ENCODE measurements at places on chromosomes 4 and X.

GRCh38 chr4:168751263-168752225 lies 254.7 kb downstream of the PALLD start:
- no peak for DNase-seq

DNA sequence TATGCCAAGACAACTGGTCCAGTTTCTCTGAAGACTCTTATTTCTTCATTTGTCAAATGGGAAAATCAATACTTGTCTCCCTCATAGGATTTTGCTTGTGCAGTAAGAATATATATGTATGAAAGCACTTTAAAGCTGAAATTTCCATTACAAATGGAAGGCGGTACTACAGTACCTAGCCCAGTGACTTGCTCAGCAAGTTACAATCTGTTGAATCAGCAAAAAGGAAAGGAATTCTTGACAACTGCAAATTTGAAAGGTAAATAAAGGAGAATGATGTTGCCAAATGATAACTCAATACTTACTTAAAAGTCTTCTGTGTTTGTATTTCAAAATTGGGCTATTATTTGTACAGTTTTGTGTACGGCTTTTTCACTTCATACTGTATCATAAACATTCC lies 71.1 kb downstream of the PKD2 start:
- no peak for DNase-seq

DNA sequence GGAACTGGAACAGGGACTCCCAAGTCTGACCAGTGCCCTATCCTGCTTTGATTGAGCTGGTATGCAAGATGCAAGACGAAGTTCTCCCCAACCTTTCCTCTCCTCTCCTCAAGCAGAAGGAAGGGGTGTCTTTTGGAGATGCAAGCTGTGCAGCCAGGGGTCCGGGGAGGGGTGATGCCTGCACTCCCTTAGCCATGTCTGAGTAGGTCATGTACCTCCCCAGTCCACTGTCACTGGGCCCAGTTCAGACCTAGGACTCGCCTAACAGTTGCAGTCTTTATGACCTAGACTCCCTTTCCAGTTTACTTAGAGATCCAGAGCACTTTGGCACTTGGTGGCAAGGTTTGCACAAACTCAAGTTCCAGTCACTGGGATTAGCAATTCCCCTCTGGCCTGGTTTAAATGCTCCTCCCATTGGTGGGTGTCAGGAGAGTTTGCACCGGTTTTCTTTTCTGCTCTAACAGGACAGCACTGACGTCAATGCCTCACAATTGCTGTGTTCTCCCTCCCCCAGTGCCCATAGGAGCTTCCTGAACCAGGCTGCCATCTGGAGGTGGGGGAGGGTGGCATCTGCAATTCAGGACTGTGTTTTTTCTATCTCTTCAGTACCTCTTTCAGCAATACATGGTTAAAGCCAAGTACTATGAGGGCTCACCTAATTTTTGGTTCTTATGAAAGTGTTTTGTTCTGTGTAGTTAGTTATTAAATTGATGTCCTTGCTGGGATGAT lies 782.2 kb downstream of the ARAP2 start:
- DNase-seq = no peak

DNA sequence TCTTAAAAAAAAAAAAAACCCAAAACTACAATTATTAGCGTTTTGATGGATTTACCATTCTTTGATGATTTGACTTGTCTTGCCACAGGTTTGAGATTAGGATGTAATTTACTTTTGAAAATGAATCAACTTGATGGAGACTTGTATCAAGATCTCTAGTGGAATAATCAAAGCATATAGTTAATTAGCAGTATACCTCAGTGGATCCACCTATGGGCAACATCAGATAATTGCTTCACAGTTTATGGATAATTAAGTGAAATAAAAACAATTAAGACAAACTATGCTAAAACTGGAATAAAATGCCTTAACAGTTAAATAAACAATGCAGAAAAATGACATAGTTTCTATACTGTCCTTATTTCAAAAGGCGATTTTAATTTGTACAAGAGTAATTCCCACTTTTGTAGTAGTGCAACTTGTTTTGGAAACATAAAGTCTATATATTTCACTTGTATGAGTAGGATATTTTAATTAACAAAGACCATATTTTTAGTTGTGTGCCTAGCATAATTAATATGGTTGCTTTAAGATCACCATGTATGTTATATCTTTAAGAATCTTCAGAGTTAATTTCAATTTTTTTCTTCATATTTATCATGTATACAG lies 4.2 kb downstream of the CPEB2 start:
- DNase-seq = peak; percentile 15

GRCh38 chr4:167028976-167029375 lies 205.3 kb downstream of the SPOCK3 start:
- DNase-seq = no peak

GRCh38 chrX:7972586-7972985 lies 45.4 kb upstream of the PNPLA4 start:
- no peak for DNase-seq

GRCh38 chrX:80806557-80806956 lies 3.1 kb downstream of the BRWD3 start:
- no peak for DNase-seq

DNA sequence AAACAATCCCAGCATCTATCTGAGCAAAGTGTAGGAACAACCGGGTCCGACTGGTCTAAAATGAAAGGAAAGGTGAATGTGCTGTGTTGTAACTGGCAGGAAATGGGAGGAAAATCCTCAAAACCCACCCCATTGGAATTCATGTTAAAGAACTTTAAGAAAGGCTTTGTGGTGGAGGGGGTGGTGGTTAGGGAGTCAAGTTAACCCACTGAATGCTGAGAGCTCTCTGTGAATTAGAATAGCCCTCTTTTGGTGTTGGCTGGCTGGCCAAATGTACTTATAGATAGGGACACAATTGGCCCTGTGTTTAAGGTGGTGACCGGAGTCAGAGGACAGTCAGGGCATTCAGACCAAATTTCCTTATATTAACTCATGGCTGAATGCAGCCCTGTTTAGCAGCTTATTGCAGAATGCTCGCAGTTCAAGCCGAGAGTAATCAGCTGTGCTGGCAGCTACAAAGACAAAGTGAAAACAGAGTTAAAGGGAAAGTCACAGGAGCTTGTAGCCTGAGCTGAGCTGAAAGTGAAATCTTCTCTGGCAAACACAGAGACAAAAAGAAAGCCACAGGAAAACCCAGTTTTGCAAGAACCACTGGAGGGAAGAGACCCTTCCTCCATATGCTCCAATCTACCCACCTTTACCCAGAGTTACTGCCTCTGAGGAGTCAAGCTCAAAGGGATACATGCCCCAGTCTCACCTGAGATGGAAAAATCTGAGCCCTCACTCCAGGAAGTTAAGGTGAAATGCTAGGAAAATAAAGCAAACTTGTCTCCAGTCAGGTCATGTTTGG lies 38.5 kb upstream of the UGT2B7 start:
- no peak for DNase-seq

GRCh38 chrX:120726294-120726693 lies 96.4 kb upstream of the C1GALT1C1 start:
- no peak for DNase-seq

GRCh38 chr4:168630445-168631187 lies 133.8 kb downstream of the PALLD start:
- DNase-seq = peak; percentile 59

DNA sequence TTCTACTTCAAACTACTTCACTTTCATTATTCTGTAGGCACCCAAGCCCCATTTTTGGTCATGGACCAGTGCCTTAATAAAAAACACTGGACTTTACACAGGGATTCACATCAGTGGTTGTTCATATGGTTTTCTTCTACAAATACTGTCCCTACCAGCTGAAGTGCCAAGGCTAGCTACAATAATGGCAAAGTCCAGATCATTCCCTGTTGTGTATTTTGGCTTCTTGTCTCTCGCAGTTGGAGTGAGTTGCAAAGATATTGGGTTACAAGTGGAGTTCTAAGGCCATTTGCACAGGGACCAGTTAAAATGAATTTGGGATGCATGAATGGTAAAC lies 16.7 kb upstream of the ANKRD17 start:
- no peak for DNase-seq

DNA sequence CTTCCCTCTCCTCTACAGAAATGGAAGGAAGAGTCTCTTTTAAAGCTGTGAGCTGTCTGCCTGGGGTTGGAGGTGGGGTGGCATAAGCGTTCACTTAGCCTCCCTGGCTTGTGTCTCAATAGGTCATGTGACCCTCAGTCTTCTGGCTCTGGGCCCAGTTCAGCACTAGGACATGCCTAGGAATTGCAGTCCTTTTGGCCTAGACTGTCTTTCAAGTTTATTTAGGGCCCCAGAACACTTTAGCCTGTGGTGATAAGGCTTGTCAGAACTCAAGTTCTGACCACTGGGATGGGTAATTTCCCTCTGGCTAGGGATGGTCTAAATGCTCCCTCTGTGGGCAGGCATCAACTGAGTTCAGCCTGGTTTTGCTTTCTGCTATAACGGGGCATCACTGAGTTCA lies 34.3 kb upstream of the ARMCX4 start:
- peak; percentile 64 for DNase-seq

DNA sequence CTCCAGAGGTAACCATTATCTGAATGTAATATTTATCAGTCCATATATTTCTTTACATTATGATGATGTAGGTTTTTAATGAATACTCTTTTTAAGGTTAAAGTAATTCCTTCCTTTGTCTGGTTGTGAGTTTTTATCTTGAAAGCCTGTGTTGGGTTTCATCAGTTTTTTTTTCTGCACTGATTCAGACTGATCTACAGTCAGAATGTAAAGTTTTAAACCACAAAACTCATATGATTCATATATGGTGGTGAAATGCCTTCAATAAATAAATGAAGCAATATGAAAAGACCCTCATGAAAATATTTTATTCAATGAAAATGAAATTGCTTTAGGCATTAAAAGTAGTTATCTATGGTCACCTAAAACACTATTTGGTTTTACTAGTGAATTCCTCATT lies 47.1 kb downstream of the SORBS2 start:
- DNase-seq = no peak

GRCh38 chr4:2696423-2696822 lies 59.7 kb downstream of the TNIP2 start:
- no peak for DNase-seq

DNA sequence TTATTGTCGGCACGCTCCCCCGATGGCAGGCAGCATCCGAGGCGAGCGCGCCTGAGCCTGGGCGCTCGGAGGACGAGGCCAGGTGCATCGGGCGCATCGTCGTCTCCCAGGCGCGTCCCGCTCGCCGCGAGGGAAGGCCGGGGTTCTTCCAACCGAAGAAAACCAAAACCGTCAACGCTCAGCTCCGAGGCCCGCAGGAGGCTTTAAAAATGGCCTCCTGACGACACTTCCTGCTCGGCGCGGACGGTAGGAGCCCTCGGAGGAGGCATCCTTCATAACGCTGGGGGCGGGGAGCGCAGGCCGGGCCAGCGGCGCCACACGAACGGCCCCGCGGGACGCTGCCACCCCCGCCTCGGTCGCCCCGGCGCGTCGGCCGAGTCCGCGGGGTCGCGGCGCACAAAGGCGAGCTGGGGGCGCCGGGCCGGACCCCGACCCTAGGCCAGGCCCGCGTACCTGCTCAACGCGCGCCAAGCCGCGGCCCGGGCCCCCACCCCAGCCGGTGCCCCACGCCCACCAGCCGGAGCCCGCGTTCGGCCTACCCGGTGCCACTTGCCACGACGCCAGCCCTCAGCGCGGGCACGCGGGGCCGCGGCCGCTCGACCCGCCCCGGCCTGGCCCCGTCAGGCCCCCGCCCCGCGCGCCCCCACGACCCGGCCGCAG lies 501 bp downstream of the ZNF518B start:
- DNase-seq = peak; percentile 32

DNA sequence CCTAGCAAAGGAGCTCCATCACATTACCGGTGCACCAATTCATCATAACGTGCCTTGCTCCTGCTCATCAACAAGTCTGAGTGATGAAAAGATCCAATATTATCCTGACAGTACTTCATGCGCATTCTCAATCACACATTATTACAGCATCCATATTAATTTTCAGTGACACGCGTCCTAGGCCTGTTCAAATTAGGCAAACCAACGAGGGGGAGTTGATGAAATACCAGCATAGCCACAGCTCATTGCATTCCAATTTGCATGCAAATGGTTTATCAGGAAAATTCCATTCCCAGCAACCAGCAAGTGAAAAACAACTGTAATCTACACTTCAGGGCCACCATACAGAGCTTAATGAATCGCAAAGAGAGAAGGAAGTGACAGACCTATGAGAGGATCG lies 236.9 kb downstream of the DCLK2 start:
- no peak for DNase-seq

DNA sequence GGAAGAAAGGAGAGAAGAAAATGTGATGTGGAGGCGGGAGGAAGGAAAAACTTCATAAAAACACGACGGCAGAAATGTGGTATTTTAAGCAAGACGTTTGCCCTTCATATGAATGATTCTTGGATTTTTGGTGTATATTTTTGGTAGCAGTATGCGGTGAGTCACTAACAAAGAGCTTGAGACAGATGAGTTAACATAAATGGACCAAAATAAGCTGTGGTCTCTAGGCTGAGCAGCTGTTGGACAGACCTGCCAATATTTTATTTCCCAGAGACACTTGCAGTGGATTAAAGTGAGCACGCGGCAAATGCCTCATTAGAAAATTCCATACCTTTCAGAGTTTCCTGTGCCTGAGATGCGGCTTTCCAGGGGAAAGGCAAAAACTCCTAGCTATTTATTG lies 43.1 kb upstream of the RPS6KA3 start:
- DNase-seq = peak; percentile 3

GRCh38 chrX:49029876-49030275 lies 13.3 kb downstream of the TFE3 start:
- DNase-seq = no peak
